C1 segment of cervical spinal cord (tissue), 14 donors: ENCODE measurements at places on chromosomes 12 and 14.

DNA sequence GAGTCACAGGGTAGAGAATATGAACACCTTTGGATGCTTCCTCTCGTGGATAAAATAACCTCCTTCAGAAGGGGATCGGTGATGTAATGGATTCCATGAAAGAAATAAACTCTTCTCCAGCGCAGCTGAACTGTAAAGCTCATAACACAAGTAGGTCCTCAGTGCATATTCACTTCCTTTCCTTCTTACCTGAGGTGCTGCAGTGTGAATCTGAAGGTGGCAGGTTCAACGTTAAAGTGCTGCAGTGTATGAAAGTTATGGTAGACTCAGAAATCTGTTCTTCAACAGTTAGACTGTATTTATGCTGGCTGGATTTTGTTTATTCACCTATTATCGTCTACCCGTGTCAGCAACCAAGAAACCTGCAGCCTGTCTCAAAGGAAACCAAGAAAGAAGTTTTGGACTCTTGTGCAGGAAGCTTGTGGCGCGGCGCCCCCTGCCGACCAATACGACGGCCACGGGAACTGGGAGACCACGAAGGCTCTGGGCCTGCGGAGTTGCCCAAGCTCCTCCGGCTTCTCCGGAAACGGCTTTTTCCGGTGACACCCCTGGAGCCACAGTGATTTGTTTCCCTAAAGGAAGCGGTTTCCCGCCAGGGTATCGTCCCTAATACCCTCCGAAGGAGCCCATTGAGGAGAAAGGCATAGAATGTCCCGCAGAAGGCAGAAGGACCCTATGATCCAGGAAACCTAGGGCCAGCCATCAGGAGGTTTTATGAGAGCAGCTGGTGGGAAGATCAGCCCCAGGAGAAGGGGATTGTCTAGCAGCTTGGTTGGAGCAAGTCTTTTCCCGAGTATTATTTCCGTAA is 17.6 kb upstream of the RNASE3 start:
- DNase-seq = peak; percentile 48

GRCh38 chr12:103879048-103879692 is 38.1 kb upstream of the NT5DC3 start:
- DNase-seq = no peak

DNA sequence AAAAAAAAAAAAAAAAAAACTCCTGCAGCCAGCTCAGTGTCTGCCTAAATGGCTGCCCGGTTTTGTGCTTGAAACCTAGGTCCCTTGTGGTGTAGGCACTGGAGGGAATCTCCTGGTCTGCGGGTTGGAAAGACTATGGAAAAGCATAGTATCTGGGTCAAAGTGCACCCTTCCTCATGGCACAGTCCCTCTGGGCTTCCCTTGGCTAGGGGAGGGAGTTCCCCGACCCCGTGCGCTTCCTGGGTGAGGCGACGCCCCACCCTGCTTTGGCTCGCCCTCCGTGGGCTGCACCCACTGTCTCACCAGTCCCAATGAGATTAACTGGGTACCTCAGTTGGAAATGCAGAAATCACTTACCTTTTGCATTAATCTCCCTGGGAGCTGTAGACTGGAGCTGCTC is 14.3 kb downstream of the PTCSC3 start:
- no peak for DNase-seq

- no peak for DNase-seq
Observed at GRCh38 chr12:2306012-2306411, 253.2 kb downstream of the CACNA1C start.

GRCh38 chr14:68786491-68787091 is 6.3 kb downstream of the ZFP36L1 start:
- DNase-seq = no peak

- no peak for DNase-seq
Observed at GRCh38 chr12:6336889-6337853, 4.7 kb downstream of the TNFRSF1A start.

DNA sequence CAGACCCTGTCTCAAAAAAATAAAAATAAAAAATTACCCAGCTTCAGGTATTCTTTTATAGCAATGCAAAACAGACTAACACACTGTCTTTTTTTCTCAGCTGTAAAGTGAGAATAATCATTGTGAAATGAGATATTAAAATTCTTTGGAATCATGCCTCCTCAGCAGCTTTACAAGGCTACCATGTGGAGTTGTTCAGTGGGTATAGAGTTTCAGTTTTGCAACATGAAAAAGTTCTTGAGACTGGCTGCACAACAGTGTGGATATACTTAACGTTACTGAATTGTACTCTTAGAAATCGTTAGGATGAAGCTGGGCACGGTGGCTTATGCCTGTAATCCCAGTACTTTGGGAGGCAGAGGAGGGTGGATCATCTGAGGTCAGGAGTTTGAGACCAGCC is 15.7 kb upstream of the MAPKAPK5 start:
- DNase-seq = no peak

DNA sequence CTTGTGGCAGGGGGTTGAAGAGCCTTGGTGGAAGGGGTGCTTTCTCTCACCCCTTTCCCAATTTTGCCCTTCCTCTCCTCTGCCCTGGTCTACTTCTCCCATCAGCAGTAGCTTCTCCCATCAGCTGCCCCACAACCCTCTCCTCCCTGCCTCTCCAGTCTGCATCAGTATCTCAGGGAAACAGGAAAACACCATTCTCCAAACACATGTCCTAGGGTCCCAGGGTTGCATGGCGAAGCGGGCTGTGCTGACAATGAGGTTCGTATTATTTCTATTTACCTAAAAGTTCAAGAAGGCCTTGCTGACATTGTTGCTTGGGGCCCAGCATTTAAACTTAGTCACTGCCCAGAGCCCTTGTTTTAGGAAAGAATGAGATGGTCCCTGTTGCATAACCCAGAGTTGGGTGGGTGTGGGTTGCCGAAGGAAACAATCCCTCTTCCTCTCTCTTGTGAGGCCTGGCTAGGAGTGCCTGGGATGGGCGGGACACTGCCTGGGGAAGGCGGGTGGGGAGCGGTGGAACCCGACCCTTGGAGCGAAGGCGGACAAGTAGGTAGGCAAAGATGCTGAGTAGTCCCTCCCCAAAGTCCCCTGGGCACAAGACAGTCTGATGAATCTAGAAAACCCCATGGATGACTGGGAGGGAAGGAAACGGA is 1.3 kb upstream of the IGFBP6 start:
- no peak for DNase-seq

- DNase-seq = no peak
Observed at GRCh38 chr14:50228313-50228712, 3.1 kb downstream of the SOS2 start.

DNA sequence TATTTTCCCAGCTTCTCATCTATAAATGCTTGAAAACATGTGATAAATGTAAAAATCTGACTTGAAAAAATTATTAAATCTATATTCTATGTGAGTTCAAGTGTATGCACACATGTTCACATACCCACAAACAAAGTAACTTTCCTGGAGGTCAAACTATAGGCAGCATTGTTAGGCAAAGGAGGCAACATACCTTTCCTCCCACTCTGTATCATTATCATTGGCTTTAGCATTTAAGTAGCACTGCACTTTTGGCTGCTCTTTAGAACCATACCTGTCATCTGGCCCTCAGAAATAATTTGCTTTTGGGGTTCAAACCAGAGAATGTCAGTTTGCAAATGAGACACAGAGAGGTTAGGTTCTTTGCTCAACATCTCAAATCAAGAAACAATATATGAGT is 102.4 kb upstream of the CCDC196 start:
- DNase-seq = no peak

- DNase-seq = no peak
Observed at GRCh38 chr12:86777325-86777724, 521.1 kb upstream of the MGAT4C start.

DNA sequence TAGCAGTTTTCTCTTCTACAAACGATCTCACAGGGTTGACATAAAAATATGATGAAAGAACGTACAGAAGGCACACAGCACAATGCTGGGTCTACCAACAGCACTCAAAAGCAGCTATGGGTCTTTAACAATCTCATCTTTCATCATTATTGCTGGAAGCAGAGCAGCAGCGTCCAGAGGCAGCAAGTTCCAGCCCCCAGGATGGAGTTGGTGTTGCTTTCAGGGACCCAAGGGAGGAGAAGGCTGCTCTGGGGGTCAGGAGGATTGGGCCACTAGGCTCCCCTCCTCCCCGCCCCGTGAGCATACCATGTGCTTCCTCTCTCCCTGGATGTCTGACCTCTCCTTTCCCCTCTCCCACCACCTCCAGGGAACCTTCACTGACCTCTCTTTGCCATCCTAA is 13.3 kb downstream of the KCTD10 start:
- DNase-seq = no peak

DNA sequence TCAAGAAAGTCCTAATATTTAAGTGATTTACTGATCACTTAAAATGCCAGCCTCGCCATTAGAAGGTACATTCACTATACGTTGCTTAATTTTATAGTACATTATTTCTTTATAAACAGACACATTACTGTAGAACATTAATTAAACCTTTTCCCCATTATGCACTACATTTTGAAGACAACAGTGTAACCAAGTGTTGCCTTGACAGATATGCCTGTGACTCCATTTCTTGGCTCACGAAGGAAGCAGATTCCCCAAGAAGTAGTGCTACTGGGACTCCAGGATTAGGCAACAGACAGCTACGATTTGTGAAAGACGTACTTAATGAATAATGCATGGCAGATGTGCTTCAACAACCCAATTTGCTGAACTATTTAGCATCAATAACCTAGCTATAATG is 394.8 kb downstream of the RPS29 start:
- no peak for DNase-seq

DNA sequence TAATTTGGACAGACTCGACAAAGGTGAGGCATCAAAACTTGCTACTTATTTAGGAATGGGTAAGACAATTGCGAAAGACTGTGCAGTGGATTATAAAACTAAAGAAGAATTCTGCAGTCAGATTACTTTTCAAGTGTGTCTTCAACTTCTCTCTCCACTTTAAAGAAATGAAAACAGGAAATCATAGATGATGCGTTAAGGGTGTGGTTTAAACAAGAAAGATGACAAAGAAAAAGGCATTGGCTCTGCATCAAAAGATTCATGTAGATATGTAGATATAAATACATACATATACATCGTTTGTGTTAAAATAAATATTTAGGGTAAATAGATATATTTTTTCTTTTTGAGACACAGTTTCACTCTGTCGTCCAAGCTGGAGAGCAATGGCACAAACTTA is 74.6 kb upstream of the PARP11 start:
- DNase-seq = no peak

- no peak for DNase-seq
Observed at GRCh38 chr12:31929027-31929526, 30.1 kb upstream of the RESF1 start.

DNA sequence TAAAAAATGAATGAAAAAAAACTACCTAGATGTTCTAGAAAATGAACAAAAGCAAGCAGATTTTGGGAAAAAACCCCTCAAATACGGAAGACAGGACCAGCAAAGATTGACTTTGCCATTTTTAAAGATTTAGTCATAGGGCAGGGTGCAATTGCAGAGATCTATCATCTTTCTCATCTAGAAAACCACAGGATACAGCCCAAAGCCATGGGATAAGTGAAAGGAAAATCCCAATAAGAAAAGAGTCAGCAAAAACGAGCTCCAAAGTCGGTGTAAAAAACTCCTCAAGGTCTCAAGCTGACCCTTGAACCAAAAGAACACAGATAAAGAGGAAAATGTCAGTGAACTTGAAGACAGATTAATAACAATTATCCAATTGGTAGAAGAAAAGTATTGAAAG is 28.0 kb downstream of the CEP290 start:
- DNase-seq = no peak

- DNase-seq = no peak
Observed at GRCh38 chr14:92759679-92760523, 11.5 kb upstream of the LGMN start.

DNA sequence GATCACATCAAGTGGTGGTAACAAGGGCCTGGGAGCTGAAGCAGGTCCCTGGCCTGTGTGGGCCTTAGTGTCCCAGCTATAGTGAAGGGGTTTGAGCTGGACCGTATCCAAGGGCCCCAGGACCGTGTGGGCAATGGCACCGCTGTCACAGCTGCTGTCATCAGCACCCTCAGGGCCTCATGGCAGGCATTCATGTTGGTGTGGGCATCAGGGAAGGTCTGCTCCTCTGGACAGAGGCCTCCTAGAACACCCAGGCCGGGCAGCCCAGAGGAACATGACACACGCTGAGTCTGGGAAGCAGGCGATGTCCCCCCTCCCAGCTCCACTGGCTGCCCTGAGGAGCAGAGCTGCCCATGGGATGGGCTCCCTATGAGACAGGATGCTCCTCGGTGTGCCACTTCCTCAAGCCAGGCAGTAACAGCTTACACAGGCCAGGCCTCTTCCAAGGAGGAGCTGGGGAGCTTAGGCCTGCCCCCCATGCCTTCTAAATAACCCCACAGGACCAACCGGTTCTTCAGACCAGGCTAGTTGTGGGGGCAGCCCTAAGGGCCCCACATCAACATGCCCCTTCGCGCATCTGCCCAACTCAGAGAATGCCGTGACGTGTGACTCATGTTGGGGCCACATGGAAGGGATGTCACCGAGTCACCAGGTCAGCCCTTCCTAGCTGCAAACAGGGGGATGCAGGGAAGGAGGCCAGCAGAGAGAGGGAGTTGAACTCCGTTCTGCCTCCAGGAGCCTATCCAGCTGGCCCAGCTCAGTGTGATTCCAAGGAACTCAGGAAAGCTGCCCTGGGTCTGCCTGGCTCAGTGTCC is 80.4 kb downstream of the PITPNM2 start:
- no peak for DNase-seq

- DNase-seq = no peak
Observed at GRCh38 chr12:2668816-2669215, 126.0 kb upstream of the FKBP4 start.

- DNase-seq = no peak
Observed at GRCh38 chr14:104458845-104459244, 120.7 kb upstream of the C14orf180 start.

- no peak for DNase-seq
Observed at GRCh38 chr14:102316338-102316742, 3.2 kb upstream of the ZNF839 start.

DNA sequence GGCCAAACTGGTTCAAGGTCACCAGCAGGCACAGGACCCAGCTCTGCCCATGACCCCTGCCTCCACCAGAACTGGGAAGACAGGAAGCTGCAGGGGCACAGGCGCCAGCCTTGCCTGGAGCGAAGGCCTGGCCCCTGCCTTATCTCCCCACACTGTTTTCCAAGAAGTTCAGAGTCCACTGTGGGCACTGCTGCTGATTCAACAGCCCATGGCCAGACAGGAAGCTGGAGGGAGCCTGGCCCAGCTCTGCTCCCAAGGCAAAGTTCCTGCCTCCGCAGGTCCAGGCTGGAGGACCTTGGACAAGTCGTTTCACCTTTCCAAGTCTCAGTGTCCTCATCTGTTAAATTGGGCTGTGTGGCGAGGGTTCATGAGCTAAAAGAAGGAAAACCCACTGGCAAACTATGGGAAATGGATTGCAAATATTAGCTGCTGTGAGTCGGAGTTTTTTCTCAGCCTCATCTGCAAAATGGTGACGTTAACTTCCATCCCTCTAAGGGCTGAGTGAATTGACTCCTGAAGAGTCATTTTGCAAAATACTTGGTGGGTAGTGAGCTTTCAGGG is 1.2 kb downstream of the PHETA1 start:
- no peak for DNase-seq
